Vagina (tissue), 2 donors: ENCODE measurements at places on chromosomes 1 and 21.

DNA sequence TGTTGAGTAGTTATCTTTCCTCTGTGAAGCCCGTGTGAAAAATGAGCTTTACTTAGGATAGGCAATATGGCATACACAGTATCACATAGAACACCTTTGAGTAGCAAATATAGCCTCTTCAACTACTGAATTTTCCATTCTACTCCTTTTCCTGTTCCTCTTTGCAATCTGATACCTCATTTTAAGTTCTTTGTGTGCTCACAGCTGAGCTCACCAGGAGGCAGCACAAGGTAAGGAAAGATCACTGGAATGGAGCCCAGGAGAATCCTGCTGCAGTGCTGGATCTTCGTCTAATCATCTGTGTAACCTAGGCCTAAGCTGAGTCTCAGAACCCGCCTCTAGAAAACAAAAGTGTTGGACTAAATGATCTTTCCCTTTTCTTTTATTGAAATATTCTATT lies 171.0 kb downstream of the LRRC40 start:
- DNase-seq: no peak

DNA sequence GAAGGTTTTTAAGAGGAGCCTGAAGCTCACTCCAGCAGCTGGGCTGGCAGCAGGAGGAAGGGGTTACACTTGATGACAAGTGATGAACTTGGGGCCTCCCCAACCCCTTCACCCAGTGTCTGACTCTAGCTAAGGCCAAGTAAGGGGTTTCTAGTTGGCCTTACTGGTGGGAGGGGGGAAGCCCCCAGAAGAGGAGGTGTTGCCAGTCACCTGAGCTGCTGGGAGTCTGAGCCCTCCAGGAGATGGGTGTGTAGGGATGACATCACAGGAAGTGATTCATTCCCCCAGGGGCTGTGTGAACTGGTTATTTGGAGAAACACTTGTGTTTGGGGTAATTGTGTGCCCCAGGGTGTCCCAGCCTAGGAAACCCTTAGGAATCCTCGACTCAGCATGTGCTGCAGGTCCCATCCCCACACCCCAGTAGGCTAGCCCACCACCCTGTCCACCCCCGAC lies 3.1 kb downstream of the PADI1 start:
- DNase-seq: no peak

DNA sequence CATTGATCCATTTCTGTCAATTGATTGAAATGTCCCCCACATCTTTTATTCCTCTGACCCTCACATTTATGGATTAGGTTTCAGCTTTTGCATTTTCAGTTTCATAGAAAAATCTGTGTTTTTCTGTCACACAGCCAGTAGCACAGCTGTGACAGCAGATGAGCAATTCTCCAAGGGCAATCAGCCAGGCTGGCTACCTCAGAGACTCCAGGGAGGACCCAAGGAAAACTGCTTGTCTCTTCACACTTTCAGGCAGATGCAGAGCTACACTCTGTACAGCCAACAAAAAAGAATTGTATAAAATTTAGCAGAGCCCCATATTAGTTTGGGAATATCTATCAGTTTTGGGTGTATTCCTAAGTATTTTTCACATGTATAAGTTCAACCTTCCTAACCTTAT lies 257.2 kb downstream of the LRRC7 start:
- DNase-seq: no peak

- no peak for DNase-seq
Observed at GRCh38 chr1:170863621-170864020, 71.7 kb upstream of the MROH9 start.

DNA sequence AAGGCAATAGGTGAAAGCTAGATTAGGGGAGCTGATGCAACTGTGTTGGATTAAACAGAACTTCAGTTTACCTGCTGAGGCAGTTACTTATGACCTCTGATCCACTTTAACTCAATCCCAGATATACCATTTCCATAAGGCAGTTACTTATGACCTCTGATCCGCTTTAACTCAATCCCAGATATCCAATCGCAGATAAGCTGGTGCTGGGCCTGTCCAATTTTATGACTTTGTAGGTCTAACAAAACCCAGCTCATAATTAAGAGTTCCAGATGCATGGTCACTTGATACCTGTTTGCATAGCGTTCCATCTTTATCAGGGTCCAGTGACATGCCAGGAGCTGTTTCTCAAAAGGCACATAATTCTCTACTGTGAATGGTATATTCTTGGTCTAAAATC lies 396.0 kb downstream of the AGBL4 start:
- DNase-seq: no peak

- DNase-seq: no peak
Observed at GRCh38 chr1:20373764-20374163, 83.1 kb downstream of the VWA5B1 start.

- DNase-seq: no peak
Observed at GRCh38 chr1:100976936-100977335, 48.6 kb downstream of the DPH5 start.

- no peak for DNase-seq
Observed at GRCh38 chr1:33257772-33258712, 1.8 kb downstream of the ZNF362 start.

DNA sequence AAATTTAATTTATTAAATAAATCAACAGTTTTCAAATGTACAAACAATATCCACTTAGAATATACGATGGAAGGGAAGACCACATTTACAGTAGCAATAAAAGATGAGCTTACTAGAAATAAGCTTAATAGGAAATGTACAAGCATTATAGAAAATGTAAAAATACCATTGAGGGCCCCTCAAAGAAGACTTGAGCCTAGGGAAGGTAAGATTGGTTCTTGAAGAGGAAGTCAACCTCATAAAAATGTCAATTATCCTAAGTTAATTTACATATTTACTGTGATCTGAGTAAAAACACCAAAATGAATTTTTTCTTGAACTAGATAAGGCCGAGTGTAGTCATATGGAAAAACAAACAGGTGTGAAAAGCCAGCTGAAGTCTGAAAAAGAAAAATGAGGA lies 39.7 kb upstream of the TRIM67 start:
- no peak for DNase-seq

DNA sequence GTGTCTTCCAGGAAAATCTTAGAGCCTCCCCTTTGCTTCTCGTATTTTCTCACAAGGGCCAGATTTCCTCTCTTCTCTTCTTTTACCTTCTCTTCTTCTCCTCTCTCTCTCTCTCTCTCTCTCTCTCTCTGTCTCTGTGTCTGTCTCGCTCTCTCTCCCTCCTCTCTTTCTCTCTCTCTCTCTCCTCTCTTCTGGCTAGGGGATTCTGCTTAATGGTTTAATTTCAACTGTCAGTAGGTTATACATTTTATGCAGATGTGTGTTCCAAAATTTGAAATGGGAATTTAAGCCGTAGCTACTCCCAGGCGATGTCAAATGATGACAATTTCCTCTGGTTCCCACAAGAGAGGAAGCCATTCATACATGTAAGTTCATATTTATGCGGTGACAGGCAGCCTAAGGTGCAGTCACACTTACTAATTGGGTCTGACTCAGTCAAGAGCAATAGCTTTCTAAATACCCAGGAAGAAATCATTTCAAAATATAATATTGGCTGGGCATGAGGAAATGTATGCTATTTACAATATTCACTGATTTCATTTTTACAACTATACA lies 1.4 kb downstream of the DSCAM start:
- no peak for DNase-seq

DNA sequence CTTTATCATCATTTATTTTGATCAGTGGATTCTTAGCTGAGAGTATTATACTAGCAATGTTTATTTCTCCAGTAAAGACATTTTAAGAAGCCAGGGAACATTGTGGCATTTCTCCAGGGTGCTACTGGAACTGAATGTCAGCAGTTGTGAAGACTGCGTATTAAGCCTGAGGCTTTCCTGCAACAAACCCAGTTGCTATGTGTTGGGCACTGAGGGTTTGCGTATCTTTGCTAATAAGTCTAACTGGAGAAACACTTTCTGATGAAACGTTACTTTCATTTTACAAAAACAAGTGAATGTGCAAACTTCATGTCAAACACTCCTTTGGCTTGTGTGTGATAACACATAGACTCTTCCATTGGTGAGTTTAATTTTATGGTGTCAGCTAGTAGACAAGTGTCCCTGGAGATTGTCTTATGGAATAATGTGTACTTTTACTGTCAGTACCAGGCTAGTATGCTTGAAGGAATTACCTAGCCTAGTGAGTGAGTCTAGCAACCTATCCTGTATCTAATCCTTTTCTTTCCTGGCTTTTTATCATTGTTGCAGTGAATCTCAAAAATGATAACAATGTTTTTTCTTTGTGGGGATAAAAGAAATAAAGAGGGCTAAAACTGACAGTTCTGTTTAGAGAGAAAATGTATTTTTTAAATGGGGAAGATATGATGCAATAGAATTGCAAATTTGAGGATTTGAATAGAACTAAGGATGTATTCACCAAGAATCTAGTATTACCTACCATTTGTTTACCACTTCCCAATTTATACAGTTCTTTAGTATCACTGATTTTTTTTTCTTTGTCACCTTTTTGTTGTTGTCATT lies 70.1 kb downstream of the MTR start:
- no peak for DNase-seq

- no peak for DNase-seq
Observed at GRCh38 chr1:25105836-25106235, 126.5 kb downstream of the SYF2 start.

GRCh38 chr1:182279302-182279701 lies 112.3 kb downstream of the GLUL start:
- no peak for DNase-seq

DNA sequence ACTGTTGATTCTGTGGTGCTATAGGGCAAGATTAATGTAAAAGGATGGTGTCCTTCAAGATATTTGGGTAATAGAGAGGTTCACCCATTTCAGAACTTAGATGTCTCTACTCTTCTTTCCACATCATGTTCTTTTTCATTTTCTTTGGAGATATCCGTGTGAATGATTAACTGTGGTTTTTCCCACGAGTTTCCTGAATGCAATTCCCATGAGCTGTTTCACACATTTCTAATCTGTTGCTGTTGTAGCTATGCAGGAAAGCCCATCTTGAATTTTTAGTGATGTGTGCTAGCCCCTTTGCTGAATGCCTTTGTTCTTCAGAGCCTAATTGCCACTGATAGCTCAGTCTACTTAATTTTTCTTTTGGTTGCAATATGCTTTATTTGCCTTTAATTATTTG lies 27.6 kb downstream of the SNX27 start:
- no peak for DNase-seq
